ENCODE measurements at places on chromosomes 13 and 19. TPM values are rescaled to one million over a fixed set of nuclear protein-coding genes. Genes with fewer than 3 reads are reported as not detected.
A peak's percentile ranks its signal among the peaks of the same experiment; 100 is the strongest.

SSC5D gene
- total RNA-seq: 1.3 TPM

SLC7A10 gene
- total RNA-seq: not detected

- no peak for DNase-seq
Measured at GRCh38 chr19:48081106-48081505, 29.5 kb downstream of the PLA2G4C start.

- peak; percentile 98 for DNase-seq
Measured at GRCh38 chr19:6737284-6737872, at the start of gene GPR108. Gene GPR108 (minus strand): TSS chr19:6737580. CDS start chr19:6737576, 4 bp downstream.

DNA sequence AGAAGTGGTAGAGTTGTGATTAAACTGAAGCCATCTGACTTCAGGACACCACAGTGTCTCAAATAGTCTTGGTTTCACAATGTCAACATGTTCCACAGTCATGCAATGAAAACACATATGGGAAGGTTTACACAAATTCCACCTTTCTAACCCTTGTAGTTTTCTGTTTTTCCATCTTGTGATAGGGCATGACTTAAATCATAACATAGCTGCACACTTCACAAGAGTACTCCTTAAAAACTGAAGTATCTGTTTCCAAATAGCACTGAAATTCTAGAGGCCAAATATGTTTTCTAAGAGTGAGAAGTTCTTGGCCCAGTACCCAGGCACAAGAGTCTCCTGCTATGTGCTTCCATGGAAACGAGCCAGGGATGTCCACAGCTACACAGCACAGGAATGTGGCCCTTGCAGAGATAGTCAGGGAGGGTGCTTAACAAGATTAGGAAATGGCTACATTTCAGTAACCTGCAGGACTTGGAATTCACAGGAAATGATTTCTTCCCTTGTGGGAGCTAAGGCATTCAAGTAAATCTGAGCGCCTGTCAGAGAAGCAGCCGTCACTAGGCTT lies 269.1 kb downstream of the NDFIP2 start:
- DNase-seq: no peak

DNA sequence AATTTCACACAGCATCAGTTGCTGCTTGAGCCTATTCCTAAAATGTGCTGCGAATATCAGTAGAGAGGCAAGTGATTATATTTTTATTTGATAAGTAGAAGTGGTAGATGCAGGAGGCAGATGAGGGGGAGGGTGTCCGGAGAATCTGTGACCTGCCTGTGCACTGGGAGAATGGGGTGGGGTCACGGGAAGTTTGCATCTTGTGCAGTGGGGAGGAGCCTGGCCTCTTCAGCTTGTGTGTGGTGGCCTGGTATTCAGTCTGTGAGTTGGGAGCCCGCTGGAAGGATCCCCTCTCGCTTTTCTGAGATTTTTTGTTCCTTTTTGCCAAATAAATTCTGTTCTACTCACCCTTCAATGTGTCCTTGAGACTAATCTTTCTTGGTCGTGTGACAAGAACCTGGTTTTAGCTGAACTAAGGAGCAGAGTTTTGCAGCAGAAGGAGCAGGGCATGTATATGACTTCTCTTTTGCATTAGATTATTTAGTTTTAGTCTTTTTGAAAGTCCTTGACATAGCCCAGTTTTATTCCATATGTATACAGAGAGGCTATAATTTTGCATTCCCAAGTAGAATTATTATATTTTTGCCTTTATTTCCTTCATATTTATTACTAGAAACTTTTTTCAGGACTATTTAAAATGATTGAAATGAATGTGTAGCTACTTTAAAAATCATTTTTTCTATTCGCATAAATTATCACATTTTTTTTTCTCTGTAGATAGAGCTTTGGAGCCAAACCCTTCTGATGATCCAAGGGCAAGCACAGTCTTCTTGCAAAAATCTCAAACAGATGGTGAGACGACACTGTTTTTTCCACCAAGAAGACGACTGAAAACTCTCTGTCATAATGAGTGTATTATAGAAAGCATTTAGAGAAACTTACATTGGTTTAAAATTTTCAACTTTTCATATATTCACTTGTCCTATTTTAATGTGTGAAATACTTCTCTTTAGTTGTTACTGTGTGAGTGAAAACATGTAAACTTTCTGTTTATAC lies 1257.2 kb downstream of the UQCRFS1 start:
- DNase-seq: no peak

- no peak for DNase-seq
Measured at GRCh38 chr13:100476963-100477362, 111.6 kb downstream of the GGACT start.

GRCh38 chr13:57056601-57057180 lies 84.0 kb upstream of the PRR20A start:
- DNase-seq: no peak

DNA sequence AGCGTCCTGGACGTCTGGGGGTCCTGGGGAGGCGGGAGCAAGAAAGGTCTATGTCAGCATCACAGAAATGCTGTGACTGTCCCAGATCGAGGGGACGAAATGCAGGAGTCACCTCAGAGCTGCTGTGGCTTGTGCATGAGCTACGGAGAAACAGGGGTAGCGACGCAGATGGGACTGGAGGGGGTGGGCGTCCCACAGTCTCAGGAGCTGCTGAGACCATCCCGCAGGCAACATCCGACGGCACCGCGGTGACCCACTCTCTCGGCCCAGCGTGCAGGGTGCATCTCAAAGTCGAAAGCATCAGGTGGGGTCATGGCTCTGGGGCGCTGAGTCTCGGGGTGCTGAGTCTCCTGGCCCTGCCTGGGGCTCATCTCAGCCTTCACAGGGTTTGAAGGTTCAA lies 37.4 kb upstream of the C13orf46 start:
- no peak for DNase-seq

DNA sequence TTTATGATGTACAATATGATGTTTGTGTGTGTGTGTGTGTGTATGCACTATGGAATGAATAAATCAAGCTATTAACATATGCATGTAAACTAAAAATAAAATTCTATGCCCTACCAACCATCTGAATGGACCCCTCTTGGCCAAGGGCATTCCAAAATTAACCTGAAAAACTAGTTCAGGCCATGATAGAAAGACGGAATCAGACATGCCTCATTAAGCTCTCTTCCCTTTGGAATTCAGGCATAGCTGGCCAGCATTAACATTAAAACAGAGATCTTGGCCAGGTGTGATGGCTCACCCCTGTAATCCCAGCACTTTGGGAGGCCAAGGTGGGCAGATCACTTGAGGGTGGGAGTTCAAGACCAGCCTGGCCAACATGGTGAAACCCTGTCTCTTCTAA lies 18.3 kb upstream of the SLC1A6 start:
- DNase-seq: no peak

DNA sequence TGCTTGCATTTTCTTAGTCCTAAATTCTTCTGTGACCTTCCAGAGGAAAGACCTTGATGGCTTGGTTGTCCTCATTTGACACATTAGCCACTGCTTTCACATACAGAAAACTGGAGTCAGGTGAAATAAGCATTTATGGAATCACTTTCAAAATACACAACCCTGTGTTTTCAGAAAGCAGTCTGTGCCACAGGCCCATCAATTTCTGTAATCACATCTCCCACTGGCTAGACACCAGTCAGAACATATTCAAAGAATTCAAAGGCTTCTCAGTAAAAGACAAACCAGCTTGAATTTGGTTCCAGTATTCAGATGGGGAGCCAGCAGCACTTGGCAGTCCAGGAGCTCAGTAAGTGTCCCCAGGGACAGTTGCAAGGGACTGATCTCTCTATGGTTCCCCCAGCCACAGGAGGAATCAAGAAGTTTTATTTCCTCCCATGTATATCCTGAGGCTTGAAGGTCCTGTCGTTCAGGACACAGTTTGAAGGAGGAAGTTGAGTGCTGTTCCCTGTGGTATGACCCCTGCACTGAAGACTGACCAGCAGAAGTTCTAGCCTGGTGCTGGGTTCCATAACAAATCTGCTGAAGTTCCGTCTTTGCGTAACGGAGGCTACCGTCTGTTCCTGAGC lies 214.3 kb downstream of the FOXO1 start:
- no peak for DNase-seq

DNA sequence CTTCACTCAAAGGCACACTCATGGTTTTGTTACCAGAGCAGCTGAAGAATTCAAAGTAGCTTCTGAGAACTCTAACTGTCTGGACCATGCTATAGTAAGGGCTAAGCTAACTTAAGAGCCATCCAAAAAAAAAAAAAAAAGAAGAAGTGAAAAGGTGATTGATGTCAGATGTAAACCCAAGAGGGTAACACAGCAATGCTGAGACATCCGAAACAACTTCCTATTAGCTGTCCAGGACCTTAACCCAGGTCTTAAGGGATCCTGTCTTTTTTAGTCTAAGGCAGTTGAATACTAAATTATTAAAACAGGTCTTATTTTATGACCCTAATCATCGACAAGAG lies 11.2 kb upstream of the RAB20 start:
- no peak for DNase-seq

GRCh38 chr19:47417107-47417745 lies 2.1 kb downstream of the MEIS3 start:
- no peak for DNase-seq

DNA sequence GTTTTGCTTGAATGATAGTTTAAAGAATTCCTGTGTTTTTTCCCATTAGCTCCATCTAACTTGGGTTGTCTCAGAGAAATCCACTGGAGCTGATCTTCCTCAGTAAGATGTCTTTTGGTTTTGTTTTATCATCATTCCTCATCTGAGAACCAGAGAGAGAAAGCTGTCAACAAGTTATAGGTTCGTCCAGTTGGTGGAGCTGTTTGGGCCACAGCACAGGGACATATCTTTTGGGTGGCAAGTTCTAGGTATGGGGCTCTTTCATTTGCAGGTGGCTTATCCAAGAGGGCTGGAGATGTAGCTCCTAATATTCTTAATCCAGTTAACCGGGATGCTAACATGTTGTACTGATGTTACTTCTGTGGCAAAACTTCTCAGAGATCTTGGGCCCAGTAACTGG lies 174.2 kb downstream of the KCNRG start:
- no peak for DNase-seq

GRCh38 chr13:49314344-49314882 lies 66.7 kb downstream of the CDADC1 start:
- DNase-seq: no peak

DNA sequence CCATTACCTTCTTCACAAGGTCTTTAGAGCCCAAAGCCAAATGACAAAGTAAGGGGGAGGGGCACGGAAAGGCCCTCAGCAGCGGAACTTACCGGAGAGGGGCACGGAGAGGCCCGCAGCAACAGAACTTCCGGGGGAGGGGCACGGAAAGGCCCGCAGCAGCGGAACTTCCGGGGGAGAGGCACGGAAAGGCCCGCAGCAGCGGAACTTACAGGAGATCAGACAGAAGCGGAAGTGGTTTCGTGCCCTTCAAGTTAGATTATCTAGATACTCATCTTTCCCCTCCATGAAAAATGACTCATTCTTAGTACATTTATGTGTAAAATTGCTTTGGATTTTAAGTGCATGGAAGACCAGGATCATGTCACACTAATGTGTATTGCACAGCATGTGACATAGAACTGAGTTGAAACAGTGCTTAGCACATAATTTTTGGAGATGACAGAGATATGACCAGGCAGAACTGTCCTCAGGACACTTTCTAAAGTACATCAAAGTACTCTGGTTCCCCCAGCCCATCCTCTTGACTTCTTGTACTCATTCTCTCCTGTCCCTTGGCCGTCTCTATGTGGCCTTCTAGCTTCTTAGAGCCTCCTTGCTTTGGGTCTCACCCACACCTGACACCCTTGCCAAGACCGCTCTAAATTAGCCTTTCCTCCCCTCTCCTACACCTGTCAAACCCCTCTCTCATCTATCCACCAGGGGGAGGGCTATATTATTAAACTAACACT lies 25.7 kb upstream of the TPTE2 start:
- DNase-seq: peak; percentile 72
